Stimulated activated CD8-positive, alpha-beta memory T cell treated with anti-CD3 and anti-CD28 coated beads, Interleukin-15, amount 100 ng/mL, for 24 hours (primary cell): ENCODE measurements at places on chromosomes 6 and 20.

- no peak for DNase-seq
Observed at GRCh38 chr20:17875981-17876385, 92.6 kb downstream of the SNX5 start.

GRCh38 chr6:12024699-12025434 lies 12.8 kb downstream of the HIVEP1 start:
- no peak for DNase-seq

DNA sequence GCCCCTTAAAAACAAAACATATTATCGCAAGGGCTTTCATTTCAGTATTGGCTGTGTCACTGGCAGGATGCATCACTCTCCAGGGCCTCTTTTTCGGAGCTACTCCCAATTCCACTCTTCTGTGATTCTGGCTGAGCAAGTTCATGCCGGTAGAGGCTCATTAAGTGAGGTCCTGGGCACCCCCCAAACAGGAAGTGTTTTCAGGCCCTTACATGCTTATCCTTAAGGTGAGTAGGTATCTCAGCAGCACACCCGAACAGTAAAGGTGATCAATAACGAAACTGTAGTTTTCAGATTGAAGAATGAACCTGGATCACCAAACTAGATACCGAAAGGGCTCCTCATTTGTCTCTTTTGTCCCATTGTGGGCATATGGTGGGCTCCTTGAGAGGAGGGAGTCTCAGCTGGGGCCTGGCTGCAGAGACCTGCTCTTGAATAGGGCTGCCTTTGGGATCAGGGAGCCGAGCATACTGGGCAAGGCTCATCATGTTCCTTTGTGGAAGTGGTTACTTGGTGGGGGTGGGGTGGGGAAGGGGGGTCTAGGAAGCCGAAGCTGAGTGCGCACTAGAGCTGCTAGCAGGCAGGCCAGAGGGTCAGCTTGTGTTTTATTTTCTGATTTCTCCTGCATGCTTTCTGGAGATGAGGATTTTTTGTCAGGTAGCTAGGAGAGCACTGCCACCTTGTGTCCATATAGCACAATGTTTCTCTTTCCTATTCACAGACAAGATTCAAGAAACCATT lies 65.2 kb downstream of the CDS2 start:
- DNase-seq, result no peak

- DNase-seq, result no peak
Observed at GRCh38 chr20:50720582-50720981, 10.8 kb upstream of the PARD6B start.

GRCh38 chr6:57298741-57299140 lies 18.7 kb upstream of the PRIM2 start:
- no peak for DNase-seq

GRCh38 chr20:872855-873520 lies 39.5 kb downstream of the FAM110A start:
- DNase-seq, result no peak

DNA sequence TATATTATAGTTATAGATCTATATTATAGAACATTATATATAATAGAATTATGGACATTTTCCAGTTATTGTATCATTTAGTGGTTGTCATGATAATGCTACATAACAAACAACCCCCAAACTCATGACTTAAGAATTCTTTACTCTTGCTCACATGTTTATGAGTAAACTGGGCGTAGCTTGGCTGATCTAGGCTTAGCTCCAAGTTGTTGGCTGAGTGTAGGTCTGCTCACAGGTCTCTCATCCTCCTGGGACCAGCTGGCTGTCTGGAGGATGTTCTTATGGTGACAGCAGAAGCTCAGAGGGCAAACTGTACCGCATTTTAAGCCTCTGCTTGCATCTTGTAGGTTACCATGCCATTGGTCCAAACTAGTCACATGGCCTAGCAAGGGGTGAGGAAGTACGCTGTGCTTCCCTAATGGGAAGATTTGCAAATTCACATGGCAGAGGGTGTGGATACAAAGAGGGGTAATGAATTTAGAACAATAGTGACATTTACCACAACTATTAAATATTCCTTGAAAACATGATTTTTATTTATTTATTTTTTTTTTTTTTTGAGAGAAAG lies 34.2 kb downstream of the ARHGAP40 start:
- DNase-seq, result no peak
